ENCODE measurements at places on chromosomes 2 and 18.

DNA sequence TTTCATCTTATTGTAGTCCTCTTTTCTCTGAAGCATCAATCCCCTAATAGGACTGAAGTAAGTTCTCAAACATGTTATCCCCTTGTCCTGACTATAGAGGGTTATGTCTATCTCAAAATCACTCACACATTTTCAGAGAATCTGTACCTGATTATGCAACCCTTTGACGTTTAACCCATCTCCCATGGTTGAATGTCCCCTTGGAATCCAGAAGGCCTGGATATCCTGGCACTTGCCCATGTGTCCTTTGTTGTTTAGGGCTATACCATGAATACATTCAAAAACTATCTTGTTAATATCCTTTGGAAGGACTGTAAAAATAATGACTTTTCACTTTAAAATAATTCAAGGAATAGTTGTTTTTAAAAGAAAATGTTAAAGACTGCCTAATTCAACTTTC, 66.3 kb upstream of the PSMD14 start:
- no peak for DNase-seq

GRCh38 chr2:193935114-193935513, 1721.9 kb upstream of the SLC39A10 start:
- DNase-seq: no peak

- no peak for DNase-seq
Measured at GRCh38 chr2:1972948-1973347, 228.6 kb upstream of the PXDN start.

- no peak for DNase-seq
Measured at GRCh38 chr18:58785171-58785805, 79.4 kb upstream of the ZNF532 start.
